ENCODE measurements at places on chromosomes 3 and 15. TPM values are rescaled to one million over a fixed set of nuclear protein-coding genes. Genes with fewer than 3 reads are reported as not detected.

The IQCF5 gene
- total RNA-seq: not detected

The MYH15 gene
- 0.15 TPM for total RNA-seq

The FRMD5 gene
- 2.2 TPM for total RNA-seq

The TRH gene
- not detected for total RNA-seq

The CYP19A1 gene
- 0.41 TPM for total RNA-seq

The MUSTN1 gene
- 0.35 TPM for total RNA-seq

The ZNF620 gene
- 2.0 TPM for total RNA-seq

The MST1 gene
- 1.7 TPM for total RNA-seq

The REC114 gene
- total RNA-seq: not detected

The SLC35A5 gene
- 18.1 TPM for total RNA-seq

The PIERCE2 gene
- total RNA-seq: 2.5 TPM

The TMEM40 gene
- total RNA-seq: 0.52 TPM

The COL7A1 gene
- total RNA-seq: 138 TPM

The SLC35G2 gene
- 27.7 TPM for total RNA-seq

The ACP3 gene
- not detected for total RNA-seq

The ZKSCAN7 gene
- total RNA-seq: not detected

The LNP1 gene
- 1.3 TPM for total RNA-seq

The RHCG gene
- total RNA-seq: 46.6 TPM

The CNTN4 gene
- total RNA-seq: not detected

The CHRNB4 gene
- 1.1 TPM for total RNA-seq

The TMED3 gene
- total RNA-seq: 194 TPM

The WDR72 gene
- total RNA-seq: 7.1 TPM

The MASP1 gene
- total RNA-seq: not detected

The MEGF11 gene
- total RNA-seq: 0.62 TPM

The GOLGA8S gene
- 0.18 TPM for total RNA-seq

The CHDH gene
- total RNA-seq: 3.3 TPM

The PRRT3 gene
- total RNA-seq: 1.7 TPM

The ANKRD63 gene
- 0.41 TPM for total RNA-seq

The ECE2 gene
- not detected for total RNA-seq

The SKOR1 gene
- total RNA-seq: 0.07 TPM

The GOLGA6L7 gene
- total RNA-seq: not detected

The TMEM207 gene
- total RNA-seq: not detected

The ZDHHC23 gene
- total RNA-seq: 3.4 TPM

The HYAL3 gene
- 9.6 TPM for total RNA-seq

The GRAMD1C gene
- total RNA-seq: 0.47 TPM

The SLC9A9 gene
- total RNA-seq: 0.22 TPM

The SH2D7 gene
- not detected for total RNA-seq

The FMN1 gene
- total RNA-seq: 0.70 TPM

The RPP25 gene
- total RNA-seq: 29.5 TPM

The IL20RB gene
- 1.5 TPM for total RNA-seq

The VWA5B2 gene
- 0.46 TPM for total RNA-seq

The SPATA12 gene
- total RNA-seq: 0.44 TPM

The ARHGAP31 gene
- 0.85 TPM for total RNA-seq

The MORC1 gene
- not detected for total RNA-seq

The LDHAL6B gene
- total RNA-seq: not detected

The SELENOK gene
- 22.6 TPM for total RNA-seq

The PRSS50 gene
- total RNA-seq: not detected

The AADACL2 gene
- not detected for total RNA-seq

The TGM4 gene
- total RNA-seq: 0.18 TPM
